ENCODE measurements at places on chromosomes 11 and 22.

- DNase-seq, result no peak
Observed at GRCh38 chr22:19113429-19113828, 8.8 kb downstream of the DGCR2 start.

- DNase-seq, result no peak
Observed at GRCh38 chr11:9626496-9627394, 37.1 kb upstream of the SWAP70 start.

DNA sequence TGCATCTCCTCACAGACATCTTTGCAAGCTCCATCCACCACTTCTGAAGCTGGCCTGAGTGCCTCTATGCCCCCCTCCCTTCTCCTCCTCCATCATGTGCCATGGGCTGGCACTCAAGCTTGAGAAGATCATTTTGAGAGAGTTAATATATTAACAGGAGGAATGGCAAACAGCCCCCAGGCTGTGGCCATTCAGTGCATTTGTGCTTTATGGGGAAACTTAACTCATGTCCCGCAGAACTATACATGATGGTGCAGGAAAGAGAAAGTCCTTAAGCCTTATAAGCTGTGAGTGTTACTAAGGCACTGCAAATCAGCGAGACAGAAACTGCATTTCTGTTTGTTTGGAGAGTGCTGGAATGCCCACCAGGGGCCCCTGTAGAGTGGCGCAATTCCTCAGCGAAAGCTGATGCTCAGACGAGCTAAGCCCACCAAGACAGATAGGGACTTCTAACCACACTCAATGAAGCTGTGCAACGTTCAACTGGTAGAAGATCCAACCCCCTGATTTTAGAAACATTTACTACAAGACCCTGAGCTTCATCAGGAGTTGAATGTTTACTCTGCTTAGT lies 26.8 kb upstream of the PHLDA2 start:
- DNase-seq, result no peak

DNA sequence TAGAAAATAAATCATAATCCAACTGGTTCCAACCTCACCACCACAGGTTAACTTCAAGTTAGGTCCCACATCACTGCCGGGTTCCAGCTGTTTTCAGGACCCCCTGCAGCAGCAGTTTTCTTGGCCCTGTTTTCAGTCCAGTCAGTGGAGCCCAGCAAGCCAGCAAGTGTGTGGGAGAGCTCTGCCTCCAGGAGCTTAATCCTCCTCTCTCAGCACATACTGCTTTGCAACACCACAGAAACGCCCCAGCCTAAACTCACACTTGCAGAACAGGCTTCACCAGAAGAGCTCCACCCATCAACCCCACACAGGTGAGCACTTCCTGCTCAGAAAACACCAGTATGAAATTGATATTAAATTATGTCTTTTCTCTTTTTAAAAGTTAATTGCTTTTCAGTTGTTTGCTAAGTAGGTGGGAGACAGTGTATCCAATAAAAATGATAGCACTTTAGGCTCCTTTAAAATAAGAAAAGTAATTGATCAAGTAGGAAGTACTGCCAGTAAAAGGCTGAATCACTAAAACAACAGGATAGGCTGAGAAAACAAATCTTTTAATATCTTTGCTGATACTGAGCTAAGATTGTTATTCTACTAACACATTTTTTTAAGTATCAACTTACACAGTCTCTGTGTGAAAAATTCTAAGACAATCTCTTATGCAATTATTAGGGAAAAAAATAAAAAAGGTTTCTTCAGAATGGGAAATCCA lies 81.5 kb upstream of the TP53AIP1 start:
- DNase-seq, result no peak

GRCh38 chr22:23085351-23085671 lies 15.0 kb downstream of the GNAZ start:
- DNase-seq, result no peak

DNA sequence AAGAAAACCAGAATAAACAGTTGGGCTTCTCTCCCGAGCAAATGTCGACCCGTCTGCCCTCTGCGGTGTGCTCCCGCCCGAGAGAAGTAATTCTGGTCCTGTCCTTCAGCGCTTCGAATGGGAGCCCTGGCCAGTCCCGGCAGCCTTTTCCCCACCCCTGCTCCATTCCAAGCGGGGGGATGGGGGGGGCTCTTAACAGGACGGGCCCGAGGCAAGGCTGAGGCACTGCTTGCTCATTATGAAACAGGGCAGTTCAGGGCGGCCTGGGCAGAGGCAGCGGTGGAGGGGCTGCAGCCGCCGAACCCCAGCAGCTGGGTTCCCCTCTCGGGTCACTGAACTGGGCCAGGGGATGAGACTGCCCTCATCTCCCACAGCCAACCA lies 9.1 kb downstream of the BACE1-AS start:
- no peak for DNase-seq

GRCh38 chr11:1113405-1114201 lies 38.9 kb downstream of the MUC2 start:
- DNase-seq, result no peak

DNA sequence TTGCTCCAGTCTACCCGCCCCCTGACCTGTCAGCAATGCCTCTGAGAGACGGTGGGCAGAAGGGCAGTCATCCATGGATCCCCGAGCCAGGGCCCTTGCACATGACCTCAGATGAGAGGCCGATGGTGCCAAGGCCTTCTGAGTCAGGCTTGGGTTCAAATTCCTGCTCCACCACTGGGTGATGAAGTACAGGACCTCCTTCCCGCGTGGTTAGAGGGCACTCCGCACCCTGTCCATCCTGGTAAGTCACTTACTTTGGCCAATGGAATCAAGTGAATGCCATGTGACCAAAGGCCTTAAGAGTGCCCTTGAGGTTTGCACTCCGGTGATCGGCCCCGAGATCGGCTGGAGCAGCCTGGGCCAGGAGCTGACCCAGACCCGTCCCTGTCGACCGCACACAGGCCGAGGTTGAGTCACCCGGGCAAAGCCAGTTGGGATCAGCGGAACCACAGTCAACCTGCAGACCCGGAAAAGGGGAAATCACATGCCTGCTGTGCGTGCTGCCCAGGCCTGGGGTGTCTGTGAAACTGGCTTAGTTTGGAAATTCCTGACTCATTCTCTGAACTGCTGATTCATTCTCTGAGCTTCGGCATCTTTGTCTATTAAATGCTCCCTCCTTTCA lies 48.9 kb downstream of the RTL6 start:
- no peak for DNase-seq

DNA sequence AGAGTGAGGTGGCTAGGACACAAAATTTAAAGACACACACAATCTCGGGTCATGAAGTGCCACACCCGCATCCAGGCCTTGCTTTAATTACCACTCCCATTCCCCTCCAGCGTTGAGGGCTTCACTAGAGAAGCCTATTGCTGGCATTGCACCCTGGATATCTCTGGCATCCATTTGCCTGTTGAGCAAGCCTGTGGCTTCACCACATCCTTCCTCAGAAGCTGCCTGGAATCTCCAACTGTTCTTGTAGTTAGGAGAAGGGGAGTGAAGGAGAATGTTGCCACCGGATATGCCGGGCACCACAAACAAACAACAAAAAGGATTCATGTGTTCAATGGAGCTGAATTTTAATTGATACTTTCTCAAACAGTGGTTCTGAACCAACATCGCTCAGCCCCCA lies 34.4 kb upstream of the RCN1 start:
- no peak for DNase-seq

DNA sequence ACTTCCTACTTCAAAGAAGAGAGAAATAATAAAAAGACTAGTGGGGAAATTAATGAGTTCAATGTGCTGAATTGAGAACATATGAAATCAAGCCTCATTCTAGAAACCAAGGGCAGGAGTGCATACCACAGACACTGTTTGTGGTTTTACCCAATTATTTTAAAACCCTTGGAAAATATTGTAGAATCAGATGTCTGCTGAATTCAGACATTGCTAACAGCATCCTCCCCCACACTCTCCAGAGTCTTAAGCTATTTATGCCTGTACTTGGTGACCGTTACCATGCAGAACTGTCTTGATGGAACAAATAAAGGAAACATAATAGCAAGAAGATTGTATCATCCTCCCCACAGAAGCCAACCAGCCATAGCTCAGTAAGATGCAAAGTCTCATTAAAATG lies 850.1 kb downstream of the NTM start:
- no peak for DNase-seq

GRCh38 chr11:123080015-123080414 lies 18.1 kb upstream of the HSPA8 start:
- no peak for DNase-seq

GRCh38 chr22:48918585-48919186 lies 909.0 kb downstream of the BRD1 start:
- peak; percentile 66 for DNase-seq

DNA sequence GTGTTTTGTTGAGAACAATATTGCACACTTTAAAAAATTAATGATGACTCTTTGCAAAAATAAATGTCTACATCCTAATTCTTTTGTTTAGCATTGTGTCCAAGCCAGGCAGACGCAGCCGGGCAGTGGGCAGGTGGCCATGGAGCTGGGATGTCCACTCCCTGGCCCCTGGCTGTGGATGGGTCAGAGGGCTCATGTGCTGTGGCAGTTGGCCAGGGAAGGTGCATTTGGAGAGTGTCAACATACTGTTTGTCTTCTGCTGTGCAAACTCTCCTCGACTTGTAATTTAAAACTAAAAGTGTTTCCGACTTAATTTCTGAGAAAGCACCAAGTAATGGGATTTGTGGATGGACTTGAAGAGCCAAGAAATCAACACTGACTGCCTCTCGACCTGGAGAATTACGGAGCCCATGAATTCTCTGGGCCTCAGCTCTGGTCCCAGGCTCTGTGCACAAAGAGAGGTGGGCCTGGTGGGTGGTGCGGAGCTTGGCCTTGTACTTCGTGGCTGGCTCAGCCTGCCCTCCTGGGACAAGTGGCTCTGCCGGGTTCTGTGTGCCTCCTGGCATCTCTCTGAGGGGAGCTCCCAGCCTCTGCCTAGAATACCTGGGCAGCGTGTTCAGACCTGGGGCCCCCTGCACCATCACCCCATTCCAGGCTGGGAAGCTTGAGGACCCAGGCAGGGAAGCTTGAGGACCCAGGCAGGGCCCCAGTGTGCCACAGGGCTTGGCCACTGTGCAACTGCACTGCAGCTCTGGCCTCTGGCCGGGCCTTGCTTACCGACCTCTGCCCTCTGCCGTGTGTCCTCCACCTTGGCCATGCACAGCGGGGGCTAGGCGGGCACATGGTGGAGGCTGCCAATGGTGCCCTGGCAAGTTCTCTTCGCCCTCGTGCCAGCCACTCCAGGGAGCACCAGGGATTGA lies 46.4 kb downstream of the RTN4R start:
- DNase-seq, result no peak

DNA sequence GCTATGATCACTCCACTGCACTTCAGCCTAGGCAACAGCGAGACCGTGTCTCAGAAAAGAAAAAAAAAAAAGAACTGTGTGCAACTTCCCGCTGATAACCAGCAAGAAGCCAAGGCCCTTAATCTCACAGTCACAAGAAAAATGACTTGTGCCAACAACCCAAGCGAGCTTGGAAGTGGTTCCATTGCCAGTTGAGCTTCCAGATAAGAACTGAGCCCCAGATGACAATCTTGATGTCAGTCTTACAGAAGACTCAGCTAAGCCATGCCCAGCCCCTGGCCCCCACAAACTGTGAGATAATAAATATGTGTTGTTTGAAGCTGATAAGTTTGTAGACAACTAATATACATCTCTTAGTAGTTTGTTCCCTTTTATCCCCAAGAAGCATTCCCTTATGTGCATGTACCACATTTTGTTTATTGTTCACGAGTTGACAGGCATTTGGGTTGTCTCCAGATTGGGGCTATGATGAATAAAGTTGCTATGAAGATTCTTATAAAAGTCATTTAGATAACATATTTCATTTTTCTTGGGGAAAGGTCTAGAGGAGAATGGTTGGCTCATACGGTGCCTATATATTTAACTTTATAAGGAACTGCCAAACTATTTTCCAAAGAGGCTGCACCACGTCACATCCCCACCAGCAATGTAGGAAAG lies 85.9 kb downstream of the TIMP3 start:
- no peak for DNase-seq

All from COR-L47 (cell line).